ENCODE measurements at places on chromosomes 1 and 21.

- no peak for DNase-seq
Observed at GRCh38 chr21:37429356-37429755, 62.8 kb downstream of the DYRK1A start.

- DNase-seq: no peak
Observed at GRCh38 chr21:30480145-30480544, at the start of gene KRTAP19-1. Gene KRTAP19-1, minus strand, starts transcription at chr21:30480367. Its CDS starts 50 bp downstream, at chr21:30480317.

DNA sequence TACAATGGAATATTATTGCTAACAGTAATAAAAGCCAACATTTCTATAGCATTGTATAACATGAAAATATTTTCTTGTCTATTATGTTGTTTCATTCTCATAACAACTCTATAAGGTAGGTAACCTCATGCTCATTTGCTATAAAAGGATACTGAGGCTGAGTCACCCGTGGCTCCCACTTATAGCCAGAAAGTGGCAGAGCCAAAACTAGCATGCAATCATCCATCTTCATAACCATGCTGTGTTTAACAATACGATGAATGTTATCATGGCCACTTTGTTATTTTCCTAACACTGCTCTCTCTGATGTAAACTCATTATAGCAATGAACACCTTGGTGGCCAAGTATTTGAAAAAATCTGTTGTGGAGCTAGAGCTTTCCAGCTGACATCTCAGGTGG lies 80.8 kb upstream of the JUN start:
- no peak for DNase-seq

- DNase-seq: no peak
Observed at GRCh38 chr1:40105028-40105427, 8.0 kb upstream of the PPT1 start.

Measured in GM12891 (cell line).